ENCODE measurements at places on chromosomes 4 and X. TPM values are rescaled to one million over a fixed set of nuclear protein-coding genes. Genes with fewer than 3 reads are reported as not detected.

DNA sequence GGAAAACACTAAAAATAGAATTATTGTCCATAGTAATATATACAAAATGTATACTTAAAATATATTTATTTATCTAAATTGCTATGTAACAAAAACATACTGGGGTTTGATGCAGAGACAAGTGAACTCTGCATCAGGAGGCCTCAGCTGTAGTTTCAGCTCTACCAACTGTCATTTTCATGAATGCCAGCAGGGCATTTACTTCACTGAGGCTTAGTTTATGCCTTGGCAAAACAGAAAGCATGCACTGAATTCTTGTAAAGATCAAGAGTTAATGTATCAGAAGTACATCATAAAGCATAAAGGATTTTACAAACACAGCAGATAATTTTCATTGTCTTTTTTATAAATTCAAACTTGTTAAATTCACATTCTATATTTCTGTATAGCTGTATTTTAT, 577.0 kb downstream of the C4orf33 start:
- no peak for ATAC-seq

The NCAPG gene
- total RNA-seq: 71.1 TPM

DNA sequence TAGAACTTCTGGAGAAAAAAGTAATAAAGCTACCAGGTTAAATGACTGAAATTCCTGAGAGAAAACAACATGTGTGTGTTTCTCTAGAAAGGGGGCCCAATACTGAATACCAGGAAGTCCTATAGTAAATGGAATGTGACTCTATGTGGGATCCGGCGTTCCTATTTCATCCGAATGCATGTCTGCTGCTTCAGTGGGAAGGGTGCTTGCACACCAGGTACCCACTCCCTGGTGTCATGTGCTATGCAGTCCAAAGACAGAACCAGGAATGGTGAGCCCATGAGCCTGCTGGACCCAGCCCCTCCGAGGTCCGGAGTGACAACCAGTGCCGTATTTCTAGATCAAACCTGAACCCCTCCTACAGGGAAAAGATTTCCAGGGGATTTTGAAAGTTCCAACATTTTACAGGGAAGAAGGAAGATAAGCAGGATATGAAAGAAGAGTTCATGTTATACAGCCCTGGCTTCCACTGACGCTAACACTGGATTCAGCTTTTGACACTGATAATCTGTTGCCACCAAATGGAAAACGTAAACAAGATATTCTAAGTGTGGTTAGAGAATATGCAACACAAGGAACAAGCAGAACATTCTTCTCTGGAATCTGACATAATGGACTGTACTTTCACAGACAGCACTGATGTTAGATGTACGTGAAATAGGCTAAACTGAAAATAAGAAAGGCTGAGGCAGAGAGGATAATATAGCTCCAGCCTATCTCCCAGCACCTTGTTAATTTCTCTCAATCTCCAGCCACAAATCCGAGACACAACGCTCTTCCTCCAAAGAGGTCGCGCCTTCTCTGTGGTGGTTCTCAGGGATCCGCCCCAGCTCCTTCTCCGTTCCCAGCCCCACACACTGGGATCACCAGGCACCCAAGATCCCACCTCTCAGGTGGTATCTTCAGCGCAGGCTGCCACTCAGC, 725 bp upstream of the CXCL1 start:
- no peak for ATAC-seq

- no peak for ATAC-seq
Observed at GRCh38 chr4:2933566-2934076, 29.6 kb downstream of the NOP14 start.

GRCh38 chr4:170674176-170674575, 584.4 kb upstream of the AADAT start:
- ATAC-seq: no peak

All from activated T-helper 17 cell treated with anti-CD3 and anti-CD28 coated beads, Interleukin-2, amount 50 U/mL, for 72 hours (primary cell).